Spinal cord (tissue), 10 donors: ENCODE measurements at places on chromosomes 6 and 20. TPM values are rescaled to one million over a fixed set of nuclear protein-coding genes. Genes with fewer than 3 reads are reported as not detected.

Gene BCAS4
- total RNA-seq: 7.8 TPM

Gene TIAM2
- total RNA-seq: 15.6 TPM

Gene SMLR1
- not detected for total RNA-seq

Gene SPATS1
- total RNA-seq: 0.30 TPM

Gene LRFN2
- total RNA-seq: 6.3 TPM

Gene WDR46
- 31.7 TPM for total RNA-seq

Gene RBL1
- 15.4 TPM for total RNA-seq

Gene TREM1
- 0.55 TPM for total RNA-seq

Gene PABPC1L
- 15.4 TPM for total RNA-seq

Gene SLC17A9
- 1.7 TPM for total RNA-seq

Gene EDN1
- 10.9 TPM for total RNA-seq

Gene FNDC11
- 1.1 TPM for total RNA-seq

Gene ALDH5A1
- total RNA-seq: 38.7 TPM

Gene RFX6
- not detected for total RNA-seq
